ENCODE measurements at places on chromosomes 3 and 15.

DNA sequence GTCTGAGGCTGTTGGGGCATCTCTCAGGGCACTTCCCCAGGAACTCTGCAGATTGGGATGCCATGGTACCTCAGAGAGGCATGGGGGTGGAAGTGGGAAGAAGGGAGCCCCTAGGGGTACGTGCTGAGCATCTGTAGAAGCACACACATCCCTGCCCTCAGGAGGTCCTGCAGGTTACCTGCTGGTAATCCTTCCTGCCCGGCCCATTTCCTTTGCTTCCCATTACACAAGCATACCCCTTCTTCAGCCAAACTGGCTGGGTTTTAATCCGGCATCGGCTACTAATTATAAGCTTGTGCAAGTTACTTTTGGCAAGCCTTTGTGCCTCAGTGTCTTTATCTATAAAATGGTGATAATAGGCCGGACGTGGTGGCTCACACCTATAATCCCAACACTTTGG lies 3.1 kb upstream of the SMAD6 start:
- DNase-seq, result no peak

- no peak for DNase-seq
These were observed 50.5 kb upstream of the SEC22A start for GRCh38 chr3:123151251-123151705.

- no peak for DNase-seq
These were observed 130.8 kb downstream of the LSAMP start for GRCh38 chr3:116314476-116314875.

DNA sequence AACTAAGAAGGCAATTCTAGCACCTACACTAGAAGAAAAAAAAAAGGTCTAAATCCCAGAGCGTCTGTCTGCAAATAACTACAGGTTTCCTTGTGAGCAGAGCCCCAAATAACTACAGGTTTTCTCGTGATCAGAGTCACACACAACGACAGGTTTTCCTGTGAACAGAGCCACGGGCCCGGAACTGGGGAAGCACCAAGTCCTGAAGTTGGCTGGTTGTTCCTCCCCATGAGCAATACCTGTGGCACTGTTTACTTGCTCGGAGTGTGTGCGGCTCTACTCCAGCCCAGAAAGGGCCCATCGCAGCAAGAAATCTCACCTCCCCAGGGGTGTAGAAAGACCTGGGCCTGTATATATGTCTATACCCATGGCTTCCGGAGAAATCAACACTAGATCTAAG lies 644 bp upstream of the MASP1 start:
- DNase-seq, result no peak

GRCh38 chr3:110027446-110028080 lies 690.2 kb upstream of the DPPA4 start:
- DNase-seq, result no peak
